ENCODE measurements at places on chromosomes 11 and 22. TPM values are rescaled to one million over a fixed set of nuclear protein-coding genes. Genes with fewer than 3 reads are reported as not detected.

GRCh38 chr11:62680825-62681240 lies 2.0 kb upstream of the UBXN1 start:
- DNase-seq, result no peak

DNA sequence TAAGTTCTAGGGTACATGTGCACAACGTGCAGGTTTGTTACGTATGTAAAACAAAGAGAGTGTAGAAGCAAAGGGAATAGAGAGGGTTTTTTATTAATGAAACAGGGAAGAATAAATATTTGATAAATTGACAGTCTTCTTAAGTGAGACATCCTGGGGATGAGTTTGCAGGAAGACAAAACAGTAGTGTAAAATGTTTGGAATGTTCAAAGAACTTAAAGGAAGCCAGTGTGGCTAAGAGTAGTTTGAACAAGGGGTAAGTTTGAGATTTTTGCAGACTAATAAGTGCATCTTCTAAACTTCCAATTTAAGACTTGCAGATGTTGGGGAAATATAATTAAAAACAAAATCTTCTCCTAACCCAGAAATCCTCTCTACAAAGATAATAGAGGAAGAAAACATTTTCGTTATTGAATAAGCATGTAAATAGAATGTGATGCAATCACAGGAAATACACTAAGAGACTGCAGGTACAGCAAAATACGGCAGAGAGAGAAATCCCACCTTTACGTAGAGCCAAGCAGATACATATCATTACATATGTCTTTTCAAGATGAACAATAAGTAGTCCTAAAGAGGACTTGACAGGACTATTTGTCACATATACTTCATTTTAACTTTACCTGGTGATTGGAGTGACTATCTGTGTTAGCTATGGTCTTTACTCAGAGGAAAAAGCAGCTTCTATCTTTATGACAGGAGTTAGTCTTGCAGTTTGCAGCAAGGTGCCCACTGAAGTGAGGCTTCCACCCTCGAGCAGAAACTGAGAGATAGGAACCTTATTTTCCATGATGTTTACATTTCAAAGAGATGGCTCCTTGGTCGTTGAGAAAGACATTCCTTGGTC lies 402.1 kb downstream of the CNTN5 start:
- no peak for DNase-seq

GRCh38 chr11:129973068-129973467 lies 29.6 kb downstream of the PRDM10 start:
- no peak for DNase-seq

DNA sequence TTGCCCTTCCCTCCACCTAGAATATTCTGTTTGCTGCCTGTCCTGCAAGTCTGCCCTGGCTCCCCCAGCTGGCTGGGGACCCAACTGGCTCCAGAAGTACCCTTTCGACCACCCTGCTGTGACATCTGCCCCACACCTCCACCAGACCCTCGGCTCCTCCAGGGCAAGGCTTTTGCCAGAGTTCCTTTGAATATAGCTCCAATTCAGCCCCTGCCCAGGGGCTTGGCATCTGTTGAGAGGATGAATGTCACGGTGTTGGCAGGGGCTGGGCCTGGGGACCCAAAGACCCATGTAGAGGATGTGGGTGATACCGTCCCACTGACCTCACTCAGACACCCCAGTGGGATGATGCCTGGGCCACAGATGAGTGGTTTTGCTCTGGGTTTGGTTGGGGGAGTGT lies 4.0 kb downstream of the NLRP6 start:
- no peak for DNase-seq

- no peak for DNase-seq
Observed at GRCh38 chr22:30889268-30889995, 79.1 kb downstream of the MORC2 start.

DNA sequence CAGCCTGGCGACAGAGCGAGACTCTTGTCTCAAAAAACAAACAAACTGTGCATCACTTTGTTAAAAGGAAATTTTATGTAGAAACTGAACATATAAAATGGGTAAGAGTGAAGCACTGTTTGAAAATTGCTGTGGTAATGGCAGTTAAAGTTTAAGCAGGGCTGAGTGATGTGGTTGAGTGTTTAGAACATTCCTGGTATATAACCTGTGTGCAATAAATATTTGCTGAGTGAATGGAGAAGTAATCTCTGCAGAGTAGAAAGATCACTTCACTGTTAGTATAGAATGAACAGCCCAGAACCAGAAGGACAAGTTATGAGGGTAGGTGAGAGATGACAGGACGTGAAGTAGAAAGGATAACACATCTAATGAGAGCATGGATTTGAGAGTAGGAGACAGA lies 27.3 kb downstream of the CECR2 start:
- no peak for DNase-seq

DNA sequence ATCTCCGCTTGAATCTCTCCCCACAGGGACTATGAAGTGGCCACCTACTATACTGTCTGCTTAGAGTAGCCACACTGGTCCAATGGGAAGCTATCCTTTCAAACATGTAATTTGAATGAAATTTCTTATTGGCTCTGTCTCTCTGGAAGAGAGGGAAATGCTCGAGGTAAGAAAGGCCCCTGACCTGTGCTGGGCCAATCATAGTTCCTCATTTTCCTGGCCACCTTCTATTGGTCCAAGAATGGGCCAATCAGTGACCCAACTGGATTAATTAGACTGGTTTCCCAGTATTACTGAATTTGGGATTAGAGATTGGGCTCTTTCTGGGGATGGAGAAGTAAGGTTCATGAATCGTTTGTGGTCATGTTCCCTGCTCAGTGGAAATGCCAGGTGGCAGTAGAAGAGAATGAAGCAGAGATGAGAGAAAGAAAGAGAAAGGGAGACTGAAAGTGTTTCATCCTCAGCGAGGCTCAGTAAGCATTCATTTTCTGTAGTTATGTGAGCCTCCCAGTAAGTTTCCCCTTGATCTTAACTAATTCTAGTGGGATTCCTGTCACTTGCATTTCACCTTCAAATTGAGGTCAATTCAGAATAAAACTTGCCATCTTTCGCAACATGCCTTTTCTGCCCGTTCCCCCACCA lies 8.4 kb upstream of the MMP20 start:
- no peak for DNase-seq

The ARL2 gene
- 48.9 TPM for polyA plus RNA-seq

The DEFB131B gene
- polyA plus RNA-seq, result 3.6 TPM

The OR52I2 gene
- not detected for polyA plus RNA-seq
